ENCODE measurements at places on chromosomes 1 and 21.

- no peak for DNase-seq
Observed at GRCh38 chr1:184194236-184194635, 142.7 kb downstream of the TSEN15 start.

GRCh38 chr21:46322351-46323226, 1.1 kb downstream of the C21orf58 start:
- no peak for DNase-seq

DNA sequence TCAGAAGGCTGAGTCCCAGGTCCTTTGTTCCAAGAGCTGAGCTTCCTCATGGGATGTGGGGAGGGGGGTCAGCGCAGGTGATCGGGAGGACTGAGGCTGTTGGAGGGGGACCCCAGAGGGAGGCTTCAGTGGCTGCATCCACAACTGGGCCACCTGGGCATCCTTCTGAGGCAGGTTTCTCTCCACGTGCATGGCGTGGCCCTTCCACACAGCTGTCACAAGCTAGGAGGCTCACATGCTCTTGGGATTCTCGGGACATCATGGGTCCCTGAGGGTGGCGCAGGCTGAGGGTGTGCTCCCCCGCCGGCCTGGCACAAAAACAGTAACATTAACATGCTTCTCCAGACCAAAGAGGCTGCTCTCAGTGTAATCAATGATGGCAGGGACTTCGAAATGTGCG, 229.6 kb upstream of the AJAP1 start:
- no peak for DNase-seq

DNA sequence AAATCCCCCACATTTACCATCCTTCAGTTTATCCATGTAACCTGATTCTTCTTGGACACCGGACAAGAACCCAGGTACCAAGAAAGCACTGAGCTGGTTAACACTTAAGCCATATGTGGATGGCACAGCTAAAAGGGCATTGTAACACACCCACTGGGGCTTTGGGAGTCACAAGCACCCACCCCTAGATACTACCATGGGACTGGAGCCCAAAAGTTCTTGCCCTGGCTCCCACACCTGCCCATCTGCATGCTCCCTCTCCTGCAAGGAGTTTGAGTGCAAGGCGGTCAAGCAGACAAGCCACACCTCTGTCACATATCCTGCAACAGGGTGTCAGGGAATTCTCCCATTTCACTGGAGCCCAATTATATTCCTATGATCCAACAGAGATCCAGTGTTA, 270.1 kb downstream of the USH2A start:
- DNase-seq = no peak

DNA sequence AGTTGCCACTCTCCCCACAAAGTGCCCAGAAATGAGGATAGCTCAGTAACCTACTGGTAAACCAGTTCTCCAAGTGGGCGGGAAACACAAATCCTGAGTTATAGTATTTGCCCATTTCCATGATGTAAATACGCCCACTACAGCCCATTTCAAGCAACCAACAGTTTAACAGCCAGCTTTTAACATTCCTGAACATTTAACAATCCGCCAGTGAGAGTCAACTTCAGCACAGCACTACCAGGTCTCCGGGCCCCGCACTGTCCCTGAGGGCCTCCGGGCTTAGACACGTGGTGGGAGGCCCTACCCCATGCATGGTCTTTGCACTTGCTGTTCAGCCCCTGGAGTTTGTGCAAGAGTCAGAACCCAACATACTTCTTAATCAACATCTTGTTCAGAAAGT, 132.0 kb upstream of the CTTNBP2NL start:
- no peak for DNase-seq

Measured in sciatic nerve (tissue), 2 donors.